ENCODE measurements at places on chromosomes 4 and X.

DNA sequence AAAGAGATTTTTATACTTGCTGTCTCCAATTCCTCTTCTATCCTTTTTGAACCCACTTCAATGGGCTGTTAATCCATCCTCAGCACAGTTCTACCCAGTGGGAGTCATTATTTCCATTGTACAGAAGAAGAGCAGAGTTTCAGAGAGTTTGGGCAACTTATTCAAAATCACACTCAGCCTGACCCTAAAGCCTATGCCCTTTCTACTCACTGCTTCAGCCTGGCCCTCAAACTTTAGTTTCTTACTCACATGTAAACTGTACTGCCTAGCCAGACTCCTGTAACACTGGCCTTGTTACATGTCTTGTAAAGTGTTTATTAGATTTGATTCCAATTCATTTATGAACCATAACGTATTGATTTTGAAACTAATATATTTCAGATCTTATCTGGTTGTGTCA lies 25.1 kb upstream of the USO1 start:
- H3K4me1 ChIP-seq, result peaks cover 22% of the 10 kb centered on the region
- peaks cover 5% of the 10 kb centered on the region for H3K36me3 ChIP-seq
- no peak for DNase-seq
- H3K27me3 ChIP-seq, result no peaks in the 10 kb centered on the region

DNA sequence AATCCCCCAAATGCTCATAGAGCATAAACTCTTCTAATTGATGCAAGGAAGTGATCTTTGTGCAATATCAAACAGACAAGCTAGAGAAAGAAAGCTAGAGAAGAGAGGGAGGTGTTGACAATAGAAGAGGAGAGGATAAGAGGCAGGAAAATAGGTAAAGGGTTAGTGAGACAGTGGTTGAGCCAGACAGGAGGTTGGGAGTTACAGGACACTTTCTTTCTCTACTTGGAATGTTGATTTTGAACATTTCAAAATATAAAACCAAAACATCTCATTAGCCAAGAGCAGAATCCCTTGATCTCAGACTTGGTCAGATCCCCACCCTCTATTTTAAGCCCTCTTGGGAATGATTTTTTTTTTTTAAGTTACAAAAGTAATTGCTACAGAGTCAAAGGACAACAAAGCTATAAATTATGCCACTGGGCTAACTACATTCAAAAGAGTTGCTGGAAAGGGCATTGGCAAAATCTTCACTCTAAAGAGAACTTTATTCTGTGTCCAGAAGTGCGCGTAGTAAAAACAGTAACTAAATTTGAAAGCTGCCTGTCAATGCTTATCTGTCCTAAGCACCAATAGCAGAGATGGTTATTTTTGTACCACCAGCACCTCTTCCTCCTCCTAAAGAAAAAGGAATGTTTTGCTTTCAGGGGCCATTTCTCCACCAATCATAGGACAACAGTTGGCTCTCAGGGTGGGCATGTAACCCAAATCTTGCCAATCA lies 133.8 kb downstream of the PDGFC start:
- no peaks in the 10 kb centered on the region for H3K27me3 ChIP-seq
- H3K4me1 ChIP-seq, result no peaks in the 10 kb centered on the region
- no peak overlapping the region for H3K27ac ChIP-seq
- no peak overlapping the region for H3K4me3 ChIP-seq
- DNase-seq, result no peak

DNA sequence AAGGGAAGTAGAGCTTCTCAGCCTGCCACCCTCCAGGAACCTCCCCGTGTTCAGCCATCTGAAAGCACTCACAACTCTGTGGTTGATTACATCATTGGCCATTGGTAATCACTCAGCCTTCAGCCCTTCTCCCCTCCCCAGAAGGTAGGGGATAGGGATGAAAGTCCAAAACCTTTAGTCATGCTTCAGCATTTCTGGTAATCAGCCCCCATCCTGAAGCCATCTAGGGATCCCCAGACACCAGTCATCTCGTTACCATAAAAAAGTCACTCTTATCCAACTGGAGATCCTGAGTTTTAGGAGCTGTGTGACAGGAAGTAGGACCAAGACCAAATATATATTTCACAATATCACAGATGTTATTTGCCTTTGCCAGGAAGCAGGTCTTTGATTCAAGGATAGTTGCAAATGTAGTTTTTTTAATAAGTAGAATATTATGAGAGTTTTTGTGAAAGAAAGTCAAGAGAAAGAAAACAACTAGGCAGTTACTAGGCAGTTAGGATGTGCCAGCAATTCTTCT lies 364.6 kb upstream of the NOCT start:
- no peaks in the 10 kb centered on the region for H3K27me3 ChIP-seq
- H3K27ac ChIP-seq, result no peak overlapping the region
- no peak for DNase-seq
- H3K4me1 ChIP-seq, result no peaks in the 10 kb centered on the region

DNA sequence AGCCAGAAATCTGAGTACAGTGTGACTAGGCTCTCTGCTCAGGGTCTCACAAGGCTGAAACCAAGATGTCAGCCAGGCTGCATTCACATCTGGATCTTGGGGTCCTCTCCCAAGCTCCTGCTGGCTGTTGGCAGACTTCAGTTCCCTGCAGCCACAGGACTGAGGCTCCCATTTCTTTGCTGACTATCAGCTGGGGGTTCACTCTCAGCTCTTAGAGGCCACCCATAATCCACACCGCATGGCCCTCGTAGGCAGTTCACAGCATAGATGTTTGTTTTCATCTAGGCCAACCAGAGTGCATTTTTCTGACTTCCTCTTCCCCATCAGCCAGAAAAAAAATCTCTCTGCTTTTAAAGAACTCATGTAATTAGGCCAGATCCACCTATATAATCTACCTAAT lies 8.2 kb upstream of the WDR44 start:
- no peaks in the 10 kb centered on the region for H3K36me3 ChIP-seq
- H3K27me3 ChIP-seq, result peaks cover 2% of the 10 kb centered on the region
- no peak overlapping the region for H3K27ac ChIP-seq
- no peaks in the 10 kb centered on the region for H3K4me1 ChIP-seq
